ENCODE measurements at places on chromosomes 12 and 14.

DNA sequence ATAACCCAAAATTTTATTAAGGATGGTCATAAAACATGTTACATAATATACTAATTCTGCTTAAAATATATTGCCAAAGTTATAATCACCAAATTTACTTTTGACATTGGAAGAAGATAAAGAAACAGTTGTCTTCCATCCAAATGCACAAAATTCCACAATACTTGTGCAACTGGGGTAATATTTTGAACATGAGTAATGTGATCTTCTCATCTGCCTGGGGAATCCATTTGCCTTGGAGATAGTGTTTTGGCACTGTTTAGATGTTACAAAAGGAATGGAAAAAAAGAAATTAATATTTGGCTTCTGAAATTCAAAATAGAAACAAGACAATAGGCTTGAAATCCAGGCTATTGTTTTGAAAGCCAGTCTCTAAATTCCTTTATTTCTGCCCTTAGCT is 9.1 kb downstream of the GPR19 start:
- no peak for DNase-seq

DNA sequence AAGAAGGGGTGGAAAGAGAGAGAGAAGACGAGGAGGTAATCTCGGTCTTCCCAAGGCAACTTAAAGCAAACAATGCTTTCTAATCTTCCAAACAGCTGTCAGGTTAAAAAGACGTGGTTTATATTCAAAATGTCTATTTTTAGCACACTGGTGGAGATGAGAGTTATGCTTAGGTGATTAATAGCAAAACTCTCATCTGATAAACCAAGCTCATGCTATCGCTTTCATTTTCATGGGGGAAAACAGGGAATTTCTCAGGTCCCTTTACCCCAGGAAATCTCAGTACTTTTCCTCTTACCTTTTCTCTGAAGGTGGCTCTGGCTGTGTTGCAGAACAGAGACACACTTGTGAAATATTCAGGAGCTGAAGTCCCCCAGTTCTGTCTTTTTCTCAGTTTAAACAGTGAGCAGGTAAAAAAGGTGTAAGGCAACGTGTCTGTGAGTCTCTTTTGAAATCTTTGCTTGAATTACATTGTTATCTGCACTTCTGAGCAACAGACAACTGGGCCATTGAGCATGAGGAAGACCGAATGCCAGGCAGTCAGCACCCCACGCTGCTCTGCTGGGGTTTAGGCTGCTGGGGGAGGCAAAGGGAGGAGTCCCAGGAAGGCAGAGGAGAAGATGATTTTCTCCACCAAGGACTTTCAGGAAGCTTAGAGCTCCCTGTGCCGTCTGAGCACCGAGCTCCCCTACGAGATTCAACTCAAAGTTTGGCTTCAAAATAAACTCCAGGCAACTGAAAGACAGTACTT is 759.3 kb downstream of the BCL11B start:
- no peak for DNase-seq

- no peak for DNase-seq
Observed at GRCh38 chr12:67637718-67638117, 10.8 kb upstream of the DYRK2 start.

DNA sequence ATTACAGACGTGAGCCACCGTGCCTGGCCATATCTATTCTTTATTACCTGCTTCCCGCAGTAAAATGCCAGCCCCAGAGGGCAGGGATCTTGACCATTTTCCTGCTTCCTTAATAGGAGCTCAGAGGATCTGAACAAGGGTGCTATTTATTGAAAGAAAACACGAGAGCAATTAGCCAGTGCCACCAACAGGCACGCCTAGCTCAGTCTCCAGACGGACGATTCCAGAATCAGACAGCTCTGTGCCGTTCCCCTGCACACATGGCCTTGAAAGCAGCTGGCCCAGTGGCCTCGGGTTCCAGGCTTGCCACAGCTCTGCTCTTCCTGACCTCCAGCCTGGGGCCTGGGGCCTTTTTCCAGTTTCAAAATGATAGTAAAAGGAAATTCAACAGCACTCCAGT is 135.2 kb upstream of the RFLNA start:
- no peak for DNase-seq

GRCh38 chr12:109469517-109469916 is 7.6 kb downstream of the KCTD10 start:
- DNase-seq, result no peak

- no peak for DNase-seq
Observed at GRCh38 chr12:67991158-67991557, 1.9 kb downstream of the IFNG-AS1 start.

DNA sequence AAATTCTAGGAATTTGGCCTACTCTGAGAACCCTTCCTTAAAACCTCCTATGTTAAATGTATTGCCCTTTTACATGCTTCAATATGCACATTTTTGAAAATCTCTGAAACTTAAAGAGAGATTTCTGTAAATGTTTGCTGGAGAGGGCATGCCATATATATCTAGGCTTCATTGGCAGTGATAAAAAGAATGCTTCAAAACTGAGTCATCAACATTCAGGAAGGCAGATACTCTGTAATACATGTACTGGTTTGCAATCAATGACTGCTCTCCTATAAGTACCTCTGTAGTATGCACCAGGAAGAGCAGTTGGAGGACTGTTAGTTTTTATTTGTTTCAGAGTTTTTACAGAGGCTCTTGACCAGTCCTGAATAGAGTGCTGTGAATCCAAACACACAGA is 739.9 kb downstream of the SLC16A7 start:
- DNase-seq, result no peak

GRCh38 chr14:97298331-97298730 is 501.1 kb downstream of the VRK1 start:
- DNase-seq, result no peak

DNA sequence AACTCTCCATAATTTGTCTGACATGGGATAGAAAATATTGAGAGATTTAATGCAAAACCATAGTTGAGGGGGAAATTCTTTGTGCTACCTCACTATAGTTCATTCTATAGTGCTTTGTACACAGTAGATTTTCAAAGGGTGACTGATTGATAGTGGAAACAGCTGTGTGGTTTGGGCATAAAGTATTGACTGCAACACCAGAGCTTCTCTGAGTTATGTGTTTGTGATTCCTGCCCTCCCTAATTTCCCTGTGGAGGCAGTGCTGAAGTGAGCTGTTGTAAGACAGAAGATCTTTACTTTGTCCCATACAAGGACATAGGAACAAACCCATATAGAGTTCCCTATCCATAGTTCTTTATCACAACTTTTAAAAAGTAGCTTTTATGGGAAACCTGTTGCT is 47.1 kb downstream of the PTPRQ start:
- DNase-seq, result no peak

DNA sequence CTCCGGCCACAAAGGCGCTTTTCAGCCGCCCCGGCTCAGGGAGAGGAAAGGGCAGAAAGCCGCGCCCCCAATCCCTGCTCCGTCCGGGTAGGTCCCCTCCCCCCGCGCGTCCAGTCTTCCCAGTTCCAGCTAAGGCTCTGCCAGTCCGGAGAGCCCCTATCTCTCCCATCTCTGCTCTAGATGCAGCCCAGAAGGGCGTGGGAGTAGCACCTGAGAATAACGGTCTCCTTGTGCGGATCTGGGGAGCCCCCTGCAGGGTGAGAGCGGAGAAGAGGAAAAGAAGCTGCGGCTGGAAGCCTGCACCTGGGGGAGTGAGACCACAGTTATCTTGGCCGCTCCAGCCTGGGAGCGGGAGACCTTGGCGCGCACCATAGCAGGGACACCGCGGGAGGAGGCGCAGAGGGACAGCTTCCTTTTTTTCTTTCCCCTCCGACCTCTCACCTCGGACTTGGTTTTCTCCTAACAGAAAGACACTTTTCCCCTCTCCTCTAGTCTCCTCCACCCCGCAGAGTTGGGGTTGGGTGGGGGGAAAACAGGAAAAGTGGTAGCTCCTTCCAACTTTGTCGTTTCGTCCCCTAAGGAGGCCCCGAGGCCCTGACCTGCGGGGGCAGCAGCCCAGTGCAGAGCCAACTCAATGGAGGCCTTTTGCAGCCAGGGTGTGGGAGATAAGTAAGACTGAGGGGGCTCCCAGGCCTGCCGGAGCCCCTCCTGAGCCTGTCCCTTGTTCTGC is 2.4 kb downstream of the DHH start:
- no peak for DNase-seq

GRCh38 chr12:65300679-65301349 is 22.3 kb downstream of the MSRB3 start:
- no peak for DNase-seq

DNA sequence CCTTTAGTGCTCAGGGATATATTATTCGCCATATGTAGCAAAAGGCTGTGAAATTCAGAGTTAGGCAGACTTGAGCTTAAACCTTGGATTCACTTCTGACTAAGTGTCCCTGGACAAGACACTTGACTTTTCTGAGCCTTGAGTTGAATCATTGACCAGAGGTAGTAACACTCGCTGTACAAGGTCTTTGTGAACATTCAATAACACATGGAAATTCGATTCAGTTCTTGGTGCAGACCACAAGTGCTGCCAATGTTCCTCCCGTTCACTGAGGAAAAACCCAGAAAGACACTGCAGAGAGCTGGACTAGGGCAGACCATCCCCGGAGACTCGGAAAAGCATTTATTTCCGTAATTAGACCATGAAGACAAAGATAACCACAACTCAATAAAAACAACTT is 901.4 kb downstream of the AACS start:
- DNase-seq, result no peak

GRCh38 chr12:88391556-88391955 is 188.7 kb downstream of the KITLG start:
- peak; percentile 21 for DNase-seq

- no peak for DNase-seq
Observed at GRCh38 chr12:43550831-43551271, 1.2 kb downstream of the ADAMTS20 start.

- DNase-seq, result no peak
Observed at GRCh38 chr14:75886636-75887348, 95.0 kb downstream of the TGFB3 start.

DNA sequence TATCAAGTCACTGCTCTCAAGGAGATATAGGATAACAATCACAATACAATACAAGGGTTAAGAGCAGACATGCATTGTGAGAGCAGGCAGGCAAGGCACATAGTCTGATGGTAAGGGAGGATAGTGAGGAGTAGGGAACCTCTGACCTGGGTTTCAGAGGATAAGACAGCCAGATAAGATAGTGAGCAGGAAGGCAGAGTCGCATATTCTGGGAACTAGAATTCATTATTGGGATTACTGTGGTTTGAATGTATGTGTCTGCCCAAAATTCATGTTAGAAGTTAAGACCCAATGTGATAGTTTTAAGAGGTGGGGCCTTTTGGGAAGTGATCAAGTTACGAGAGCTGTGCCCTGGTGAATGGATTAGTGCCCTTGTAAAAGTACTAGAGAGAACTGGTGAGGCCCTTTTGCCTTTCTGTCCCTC is 14.4 kb upstream of the ATF1 start:
- no peak for DNase-seq

- DNase-seq, result peak; percentile 25
Observed at GRCh38 chr12:53989227-53990113, 4.5 kb downstream of the HOXC10 start.

- no peak for DNase-seq
Observed at GRCh38 chr12:82721726-82722125, 35.0 kb downstream of the TMTC2 start.

DNA sequence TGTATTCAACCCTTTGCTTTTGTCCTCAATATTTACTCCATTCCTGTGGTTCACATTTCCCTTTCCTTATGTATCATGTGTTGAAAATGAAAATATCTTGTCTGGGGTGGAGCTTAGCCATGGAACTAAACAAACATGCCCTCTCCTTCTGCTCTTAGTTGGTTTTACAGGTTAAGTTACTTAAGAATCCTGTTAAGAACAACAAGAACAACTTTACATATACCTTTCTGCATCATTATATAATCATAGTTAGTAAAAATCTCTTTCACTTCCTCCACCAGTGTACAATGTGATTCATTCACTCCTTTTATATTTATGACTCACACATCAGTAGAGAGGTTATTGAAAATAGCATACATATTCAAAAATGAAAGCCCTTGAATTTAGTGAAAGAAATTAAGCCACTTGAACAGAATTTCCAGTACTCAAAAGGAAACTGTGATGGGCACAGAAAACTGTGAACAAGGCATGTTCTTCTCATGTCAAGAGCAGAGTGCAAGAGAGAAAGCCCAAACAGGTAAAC is 307.7 kb downstream of the CCDC91 start:
- DNase-seq, result no peak

- DNase-seq, result no peak
Observed at GRCh38 chr14:96354246-96354645, 8.9 kb downstream of the ATG2B start.

- DNase-seq, result peak; percentile 1
Observed at GRCh38 chr12:1977588-1977987, 26.7 kb downstream of the DCP1B start.

GRCh38 chr12:57162553-57163125 is 15.2 kb upstream of the LRP1-AS start:
- no peak for DNase-seq

- no peak for DNase-seq
Observed at GRCh38 chr14:92431199-92431725, 82.3 kb upstream of the RIN3 start.

DNA sequence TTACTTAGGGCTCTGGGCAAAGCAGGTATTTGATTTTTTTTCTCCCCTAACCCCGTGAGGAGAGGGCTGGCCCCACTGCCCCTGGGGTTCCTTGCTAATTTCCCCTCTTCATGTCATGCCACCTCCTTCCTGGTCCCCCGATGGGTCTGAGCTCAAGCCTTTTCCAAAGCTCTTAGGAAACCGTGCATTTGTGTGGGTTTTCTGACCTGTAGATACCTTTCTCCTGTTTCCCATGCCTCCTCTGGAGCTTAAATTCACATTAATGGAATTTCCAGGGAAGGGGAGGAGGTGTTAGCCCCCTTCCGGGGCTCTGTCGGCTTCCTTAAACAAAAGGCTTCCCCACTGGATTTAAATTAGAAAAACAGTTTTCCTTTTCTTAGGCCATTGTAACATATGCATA is 12.6 kb downstream of the SFSWAP start:
- no peak for DNase-seq

DNA sequence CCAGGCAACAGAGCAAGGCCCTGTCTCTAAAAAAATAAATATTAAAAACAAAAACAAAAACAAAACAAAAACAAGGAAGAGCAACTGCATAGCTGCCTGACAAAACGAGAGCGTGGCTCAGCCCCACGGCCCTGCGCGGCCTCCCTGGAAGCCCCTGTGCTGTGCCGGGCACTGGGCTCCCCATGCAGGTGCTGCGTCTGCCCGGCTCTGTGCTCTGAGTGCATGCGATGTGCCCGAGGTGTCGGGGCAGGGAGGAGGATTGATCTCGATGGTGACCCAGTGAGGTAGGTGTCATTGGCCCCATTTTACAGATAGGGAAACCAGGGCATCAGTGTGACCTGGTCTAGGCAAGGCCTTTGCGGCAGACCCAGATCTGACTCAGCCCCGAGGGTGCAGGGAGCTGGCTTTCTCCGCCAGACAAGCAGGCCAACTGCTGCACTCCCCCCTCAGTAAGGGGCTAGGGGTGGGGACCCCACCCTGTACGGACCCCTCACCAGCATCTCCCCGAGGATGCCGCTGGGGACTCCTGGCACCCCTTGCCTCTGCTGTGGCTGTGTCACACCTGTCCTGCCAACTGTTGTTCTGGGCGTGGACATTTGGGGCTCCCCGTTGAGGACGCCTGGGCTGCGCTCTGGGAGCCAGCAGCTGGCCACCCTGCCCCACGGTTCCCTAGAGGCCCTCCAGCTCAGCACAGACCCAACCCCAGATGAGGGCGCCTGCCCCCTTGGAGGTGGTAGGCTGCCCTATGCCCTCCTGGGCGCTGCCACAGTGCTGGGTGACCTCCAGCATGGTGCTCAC is 15.3 kb downstream of the GPR132 start:
- DNase-seq, result no peak

GRCh38 chr14:92563359-92563758 is 49.8 kb downstream of the RIN3 start:
- DNase-seq, result peak; percentile 66

GRCh38 chr14:36771028-36771640 is 109.5 kb downstream of the PAX9 start:
- DNase-seq, result no peak

GRCh38 chr14:95519699-95520098 is 3.2 kb upstream of the SYNE3 start:
- peak; percentile 87 for DNase-seq
